CD4-positive, alpha-beta T cell treated with Interleukin-15 for 4 hours (primary cell): ENCODE measurements at places on chromosomes 4 and X.

- no peak for DNase-seq
Measured at GRCh38 chrX:11080741-11081305, 30.3 kb upstream of the HCCS start.

DNA sequence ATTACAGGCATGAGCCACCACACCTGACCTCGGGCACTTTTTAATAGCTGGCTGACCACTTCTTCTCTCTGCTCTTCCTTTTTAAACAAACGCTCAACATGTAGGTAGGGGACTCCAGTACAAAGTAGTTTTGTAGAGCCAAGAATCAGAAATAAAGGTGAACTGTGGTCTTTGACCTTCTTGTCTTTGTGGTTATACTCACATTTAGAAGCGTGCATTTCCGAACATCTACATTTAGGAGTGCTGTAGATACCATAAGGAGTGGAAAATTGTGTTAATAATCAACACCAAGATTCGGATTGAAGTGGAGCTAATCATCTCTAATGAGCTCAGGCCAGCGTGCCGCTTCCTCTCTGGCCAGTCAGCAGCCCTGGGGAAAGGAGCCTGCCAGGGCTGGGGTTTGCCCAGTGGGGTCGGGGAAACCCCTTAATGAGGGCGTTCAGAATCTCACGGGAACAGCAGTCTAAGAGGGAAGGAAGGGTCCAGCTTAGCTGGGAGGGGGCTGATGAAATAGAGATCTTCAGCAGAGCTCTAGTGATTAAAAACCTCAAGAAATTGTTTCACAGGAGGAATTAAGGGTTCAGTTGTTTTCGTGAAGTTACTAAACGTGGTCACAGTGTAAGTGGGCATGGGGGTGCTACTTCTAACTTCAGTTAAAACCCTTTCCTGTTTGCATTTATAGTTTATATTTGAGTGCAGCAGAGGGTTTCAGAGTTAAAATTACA is 81.2 kb downstream of the GAB1 start:
- no peak for DNase-seq

GRCh38 chr4:5928844-5929420 is 36.0 kb upstream of the CRMP1 start:
- DNase-seq: no peak

DNA sequence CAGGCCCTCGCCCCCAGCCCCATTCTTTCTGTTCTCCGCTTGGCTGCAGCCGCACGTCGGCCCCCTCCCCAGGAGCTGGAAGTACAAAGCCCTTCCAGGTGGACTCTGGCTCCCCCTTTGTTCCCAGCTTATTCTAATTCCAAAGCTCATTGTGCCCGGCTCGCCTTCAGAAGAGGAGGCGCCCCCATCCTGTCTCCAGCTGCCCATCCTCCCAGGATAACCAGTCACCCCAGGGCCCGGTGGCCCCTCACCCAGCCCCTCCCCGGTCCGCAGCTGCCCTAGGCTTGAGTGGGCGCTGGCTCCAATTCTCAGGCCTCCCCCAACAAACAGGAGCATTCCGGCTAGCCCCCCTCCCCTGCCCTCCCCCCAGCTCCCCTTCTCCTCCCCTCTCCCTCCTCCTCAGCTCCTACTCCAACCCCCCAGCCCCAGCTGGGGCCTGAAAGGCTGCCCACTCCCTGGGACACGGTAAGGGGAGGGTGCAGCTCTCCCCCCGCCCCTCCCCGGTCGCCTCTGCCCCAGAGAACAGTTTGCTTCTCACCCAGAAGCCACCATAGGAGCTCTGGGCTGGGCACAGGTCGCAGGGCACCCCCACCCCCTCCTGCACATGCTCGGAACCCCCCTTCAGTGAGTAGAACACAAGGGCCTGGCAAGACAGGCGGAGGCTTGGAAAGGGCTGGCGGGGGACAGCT is 3.1 kb upstream of the SLC6A8 start:
- DNase-seq: no peak

GRCh38 chr4:96681218-96681617 is 841.3 kb downstream of the PDHA2 start:
- DNase-seq: no peak

GRCh38 chr4:1793496-1793840 is 375 bp downstream of the FGFR3 start:
- DNase-seq: peak; percentile 28

- DNase-seq: no peak
Measured at GRCh38 chr4:172898715-172899114, 269.9 kb upstream of the GALNT7 start.

DNA sequence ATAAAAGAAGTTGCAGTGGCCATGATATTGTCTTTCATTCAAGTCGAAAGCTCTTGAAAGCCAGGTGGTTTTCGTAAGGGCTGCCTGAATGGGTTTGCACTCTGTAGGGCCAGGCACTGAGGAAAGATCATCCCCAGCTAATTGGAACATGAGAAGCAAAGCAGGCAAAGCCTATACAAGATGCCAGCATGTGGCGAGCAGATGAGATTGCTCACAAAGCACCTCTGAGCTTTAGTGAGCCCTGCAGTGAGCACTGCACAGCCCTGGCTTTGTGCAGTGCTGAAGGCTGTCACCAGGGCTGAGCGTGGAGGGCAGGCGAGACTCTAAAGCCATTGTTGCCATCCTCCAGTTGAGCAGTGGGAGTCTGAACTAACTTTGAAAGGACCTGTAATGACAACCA is 53.8 kb downstream of the HADH start:
- no peak for DNase-seq

DNA sequence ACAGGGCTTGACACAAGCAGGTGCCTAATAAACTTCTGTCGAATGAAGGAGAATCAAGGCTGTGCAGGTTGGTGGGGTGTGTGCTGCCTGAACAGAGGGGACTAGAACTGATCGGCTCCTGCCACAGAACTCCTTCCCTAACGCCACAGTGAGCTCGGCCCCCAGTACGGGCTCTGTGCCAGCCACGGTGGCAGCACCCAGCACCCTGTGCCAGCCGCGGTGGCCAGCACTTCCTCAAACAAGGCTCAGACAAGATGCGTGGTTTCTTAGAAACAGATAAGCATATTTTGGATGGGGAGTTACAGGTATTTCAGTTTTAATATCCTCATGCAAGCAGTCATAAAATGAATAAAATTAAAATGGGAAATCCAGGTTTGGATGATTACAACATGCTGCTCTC is 26.0 kb upstream of the C4orf50 start:
- DNase-seq: no peak

- peak; percentile 65 for DNase-seq
Measured at GRCh38 chr4:55866973-55867574, 13.6 kb downstream of the EXOC1 start.

DNA sequence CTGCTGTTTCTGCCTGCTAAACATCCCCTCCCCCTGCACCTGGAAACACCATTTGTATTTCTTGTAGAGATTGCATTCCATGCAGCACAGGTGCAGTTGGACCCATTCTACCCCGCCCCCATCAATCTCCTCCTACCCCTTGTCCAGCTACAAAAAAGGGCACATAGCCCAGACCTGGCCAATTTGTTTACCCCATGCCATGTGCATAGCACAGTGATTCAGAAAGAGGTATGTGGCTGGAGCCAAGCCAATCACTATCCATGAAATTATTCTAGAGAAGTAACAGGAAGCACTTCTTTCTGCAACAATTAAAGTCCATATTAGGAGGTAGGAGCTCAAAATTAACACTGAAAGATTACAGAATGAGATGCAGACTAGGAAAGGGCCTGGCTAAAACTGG is 20.2 kb upstream of the TMEM184C start:
- no peak for DNase-seq

DNA sequence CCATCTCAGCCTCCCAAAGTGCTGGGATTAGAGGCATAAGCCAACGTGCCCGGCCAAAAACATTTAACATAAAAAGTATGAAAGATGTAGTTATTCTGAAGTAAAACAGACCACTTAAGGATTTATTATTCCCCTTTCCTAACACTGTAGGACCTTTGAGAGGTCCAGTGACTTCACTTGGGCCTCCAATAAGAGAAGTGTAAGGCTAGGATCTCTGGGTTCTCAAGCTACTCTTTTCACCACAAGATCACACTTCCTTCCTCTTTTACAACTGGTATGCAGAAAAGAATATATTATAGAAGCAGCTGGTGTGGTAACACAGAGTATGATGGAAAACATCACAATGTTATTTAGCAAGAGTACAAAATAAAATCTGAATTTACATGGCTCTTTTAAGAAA is 30.2 kb upstream of the CCNG2 start:
- DNase-seq: no peak

- no peak for DNase-seq
Measured at GRCh38 chrX:71144651-71145050, at the start of gene NLGN3. NLGN3 (plus strand) TSS chrX:71144841; CDS start chrX:71147750, 2,909 bp downstream.

DNA sequence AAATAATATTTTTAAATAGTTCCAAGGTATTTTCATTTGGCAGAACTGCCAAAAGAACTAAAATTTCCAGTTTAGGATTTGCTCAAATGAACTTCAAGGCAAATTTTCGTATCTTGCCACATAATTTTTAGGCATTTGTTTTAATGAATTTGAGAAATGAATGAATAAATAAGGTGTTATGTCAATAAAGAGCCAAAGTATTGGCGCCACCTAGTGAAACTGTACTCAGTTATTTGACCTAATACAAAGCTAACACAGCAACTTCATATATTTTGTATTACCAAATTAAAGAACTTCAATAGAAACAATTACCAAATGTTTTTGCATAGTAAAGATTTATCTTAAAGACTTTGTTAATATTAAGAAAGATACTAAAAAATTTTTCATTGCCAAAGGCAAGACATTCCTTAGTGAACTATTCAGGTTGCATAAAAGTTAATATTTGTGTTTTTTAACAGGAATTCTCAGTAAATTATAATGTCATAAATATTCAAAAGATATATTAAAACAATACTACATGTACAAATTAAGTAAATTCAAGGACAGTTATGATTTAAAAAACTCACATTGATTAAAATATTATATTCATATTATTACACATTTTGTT is 50.3 kb downstream of the STPG2 start:
- peak; percentile 2 for DNase-seq

GRCh38 chr4:41940834-41941233 is 5.6 kb downstream of the TMEM33 start:
- DNase-seq: no peak

DNA sequence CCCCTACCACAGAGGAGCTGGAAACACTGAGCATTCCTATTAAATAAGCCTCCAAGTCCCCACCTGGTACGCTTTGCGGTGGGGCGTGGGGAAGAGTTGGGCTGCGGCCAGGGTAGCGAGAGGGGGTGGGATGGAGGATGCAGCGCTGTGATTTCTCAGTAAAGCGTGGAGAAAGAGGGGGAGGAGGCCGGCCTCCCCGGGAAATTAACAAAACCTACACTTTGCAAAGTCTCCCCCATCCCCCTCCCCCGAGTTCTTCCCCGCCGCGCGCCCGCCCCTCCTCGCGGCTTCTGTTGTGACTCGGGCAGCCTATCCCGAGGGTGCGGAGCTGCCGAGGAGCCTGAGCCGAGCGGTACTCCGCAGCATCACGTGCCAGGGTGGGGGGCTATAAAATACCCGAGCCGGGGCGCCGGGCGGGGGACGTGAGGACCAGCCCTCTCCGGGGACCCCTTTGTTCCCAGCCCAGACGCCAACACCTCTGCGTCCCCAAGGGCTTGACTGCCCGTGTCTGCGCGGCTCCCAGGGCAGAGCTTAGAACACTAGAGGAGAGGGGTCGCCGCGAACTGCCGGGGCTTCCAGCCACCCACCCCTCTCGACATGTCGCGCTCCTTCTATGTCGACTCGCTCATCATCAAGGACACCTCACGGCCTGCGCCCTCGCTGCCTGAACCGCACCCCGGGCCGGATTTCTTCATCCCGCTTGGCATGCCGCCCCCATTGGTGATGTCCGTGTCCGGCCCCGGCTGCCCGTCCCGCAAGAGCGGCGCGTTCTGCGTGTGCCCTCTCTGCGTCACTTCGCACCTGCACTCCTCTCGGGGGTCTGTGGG is at the start of gene GSX2:
TSS of gene GSX2 (plus strand) at position 416 of the 827 bp plus-strand sequence. CDS start at position 598, 182 bp downstream.
- DNase-seq: no peak

DNA sequence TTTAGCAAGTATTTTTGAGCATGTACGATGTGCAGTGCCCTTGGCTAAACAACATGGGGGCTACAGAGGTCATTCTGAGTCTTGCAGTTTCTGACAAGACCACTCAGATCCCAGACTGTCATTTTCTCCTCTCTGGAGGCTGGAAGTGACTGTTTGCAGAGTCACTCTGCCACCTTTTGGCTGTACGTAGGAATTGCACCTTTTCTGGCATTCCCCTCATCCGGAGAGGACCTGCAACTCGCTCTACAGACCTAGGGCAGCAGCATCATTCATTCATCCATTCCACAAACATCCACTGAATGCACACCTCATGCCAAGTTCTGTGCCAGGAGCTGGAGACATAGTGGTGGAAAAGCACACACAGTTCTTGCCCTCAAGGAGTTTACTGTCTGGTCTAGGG is 160.4 kb upstream of the GPR101 start:
- DNase-seq: peak; percentile 15

DNA sequence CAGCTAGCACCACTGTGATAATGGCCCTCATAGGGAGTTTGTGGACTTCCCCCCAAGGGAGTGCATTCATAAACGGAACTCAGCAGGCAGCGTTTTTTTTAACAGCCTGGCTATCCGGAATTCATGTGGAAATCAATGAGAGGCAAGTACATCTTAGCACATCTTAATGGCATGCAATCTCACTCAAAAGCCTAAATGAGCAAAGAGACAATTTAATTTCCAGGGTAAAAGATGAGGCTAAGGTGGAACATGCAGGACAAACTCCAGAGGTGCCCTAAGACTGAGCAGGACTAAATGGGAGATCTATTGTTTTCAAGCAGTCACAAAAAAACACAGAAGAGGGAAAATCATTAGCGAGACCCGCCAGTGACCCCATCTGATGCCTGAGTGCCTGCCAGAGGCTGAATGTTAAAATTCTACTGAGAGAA is 243.5 kb upstream of the KCNIP4 start:
- DNase-seq: no peak

DNA sequence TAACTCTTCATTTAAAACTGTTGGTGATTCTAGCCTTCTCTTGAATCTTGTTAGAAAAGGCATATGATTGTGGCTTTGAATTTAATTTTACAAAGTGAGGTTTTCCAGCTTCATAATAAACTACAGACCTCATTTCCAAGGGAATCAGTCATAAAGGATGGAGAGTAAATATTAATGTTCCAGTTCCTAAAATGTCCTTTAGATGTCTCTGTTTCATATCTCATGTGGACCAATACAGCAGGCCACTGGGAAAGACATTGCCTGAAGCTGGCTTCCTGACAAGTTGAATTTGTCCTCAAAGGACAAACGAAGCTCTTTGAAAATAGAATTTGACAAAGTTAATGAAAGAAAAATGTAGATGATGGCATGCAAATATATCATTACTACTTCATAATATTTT is 125.4 kb downstream of the ZNF330 start:
- no peak for DNase-seq

DNA sequence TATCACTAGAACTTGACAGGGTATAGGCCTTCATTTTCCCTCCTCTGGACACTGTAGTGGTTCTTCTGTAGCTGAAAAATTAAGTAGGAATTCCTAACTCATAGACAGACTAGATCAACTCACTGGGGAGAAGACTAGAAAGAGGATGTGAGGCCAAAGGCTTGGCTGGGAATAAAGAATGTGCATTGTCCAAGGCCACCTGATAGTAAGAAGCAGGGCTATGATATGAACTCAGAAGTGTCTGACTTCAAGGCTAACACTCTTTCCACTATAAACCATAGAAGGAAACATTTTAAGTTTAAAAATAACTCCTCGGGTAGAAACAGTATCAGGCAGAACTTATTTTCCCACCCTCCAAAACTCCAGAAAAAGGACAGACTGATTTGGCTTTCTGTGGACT is 346.6 kb downstream of the OPHN1 start:
- no peak for DNase-seq

GRCh38 chr4:186740822-186741221 is 17.2 kb upstream of the FAT1 start:
- no peak for DNase-seq

GRCh38 chr4:70734168-70734954 is 12.6 kb downstream of the RUFY3 start:
- peak; percentile 64 for DNase-seq

- no peak for DNase-seq
Measured at GRCh38 chrX:109855501-109855900, 122.4 kb upstream of the ACSL4 start.
